ENCODE measurements at places on chromosomes 4 and X. TPM values are rescaled to one million over a fixed set of nuclear protein-coding genes. Genes with fewer than 3 reads are reported as not detected.
A peak's percentile ranks its signal among the peaks of the same experiment; 100 is the strongest.

The MBTPS2 gene
- 21.1 TPM for total RNA-seq

- no peak overlapping the region for H3K4me3 ChIP-seq
- H3K36me3 ChIP-seq, result no peaks in the 10 kb centered on the region
- no peaks in the 10 kb centered on the region for H3K27me3 ChIP-seq
- no peak overlapping the region for H3K27ac ChIP-seq
- no peak for DNase-seq
- no peaks in the 10 kb centered on the region for H3K4me1 ChIP-seq
These were observed 89.0 kb downstream of the COMMD8 start for GRCh38 chr4:47374477-47374876.

The CXCL1 gene
- 0.74 TPM for total RNA-seq

The AREG gene
- 1.7 TPM for total RNA-seq

The ABCG2 gene
- total RNA-seq, result 0.82 TPM

GRCh38 chr4:183797445-183798300 lies 107.4 kb upstream of the STOX2 start:
- H3K4me1 ChIP-seq, result peaks cover 38% of the 10 kb centered on the region
- H3K27me3 ChIP-seq, result no peaks in the 10 kb centered on the region
- peak overlapping the region; percentile 71 for H3K27ac ChIP-seq
- peak overlapping the region; percentile 71 for H3K4me3 ChIP-seq

GRCh38 chr4:114028071-114028470 lies 48.6 kb upstream of the ARSJ start:
- H3K4me1 ChIP-seq, result no peaks in the 10 kb centered on the region
- H3K36me3 ChIP-seq, result no peaks in the 10 kb centered on the region
- no peak for DNase-seq
- no peaks in the 10 kb centered on the region for H3K27me3 ChIP-seq
- H3K27ac ChIP-seq, result no peak overlapping the region

The FHDC1 gene
- total RNA-seq, result 4.2 TPM

The CLCN4 gene
- total RNA-seq, result 5.7 TPM

The SASH3 gene
- total RNA-seq, result not detected

DNA sequence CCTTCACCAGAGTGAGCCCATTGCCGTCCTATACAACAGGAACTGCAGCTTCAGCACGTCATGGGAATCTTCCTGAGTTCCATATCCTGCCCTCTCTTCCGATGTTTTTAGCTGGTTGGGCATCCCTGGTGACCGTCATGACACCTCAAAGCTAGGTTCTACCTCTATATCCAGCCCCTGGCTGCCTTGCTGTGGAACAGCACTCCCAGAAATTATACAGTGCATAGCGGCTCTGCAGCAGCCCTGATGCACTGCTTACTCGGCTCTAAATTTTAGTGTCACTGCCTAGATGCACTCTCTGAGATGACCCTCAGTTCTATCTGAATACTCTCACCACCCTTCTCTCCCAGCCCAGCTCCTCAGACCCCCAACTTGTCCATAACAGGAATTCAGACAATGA lies 44.3 kb downstream of the ARHGEF38 start:
- H3K27ac ChIP-seq, result no peak overlapping the region
- no peaks in the 10 kb centered on the region for H3K36me3 ChIP-seq
- DNase-seq, result no peak
- no peak overlapping the region for H3K4me3 ChIP-seq
- H3K4me1 ChIP-seq, result peaks cover 22% of the 10 kb centered on the region

GRCh38 chrX:105648732-105649131 lies 173.6 kb upstream of the NRK start:
- H3K27me3 ChIP-seq, result no peaks in the 10 kb centered on the region
- no peak overlapping the region for H3K27ac ChIP-seq
- no peak for DNase-seq
- no peaks in the 10 kb centered on the region for H3K4me1 ChIP-seq
- no peaks in the 10 kb centered on the region for H3K36me3 ChIP-seq
- H3K4me3 ChIP-seq, result no peak overlapping the region

The HGFAC gene
- total RNA-seq, result 2.5 TPM

- H3K36me3 ChIP-seq, result no peaks in the 10 kb centered on the region
- H3K27ac ChIP-seq, result no peak overlapping the region
- H3K4me3 ChIP-seq, result no peak overlapping the region
- no peak for DNase-seq
- H3K4me1 ChIP-seq, result no peaks in the 10 kb centered on the region
- no peaks in the 10 kb centered on the region for H3K27me3 ChIP-seq
These were observed 203.8 kb upstream of the HS3ST1 start for GRCh38 chr4:11632483-11632882.

DNA sequence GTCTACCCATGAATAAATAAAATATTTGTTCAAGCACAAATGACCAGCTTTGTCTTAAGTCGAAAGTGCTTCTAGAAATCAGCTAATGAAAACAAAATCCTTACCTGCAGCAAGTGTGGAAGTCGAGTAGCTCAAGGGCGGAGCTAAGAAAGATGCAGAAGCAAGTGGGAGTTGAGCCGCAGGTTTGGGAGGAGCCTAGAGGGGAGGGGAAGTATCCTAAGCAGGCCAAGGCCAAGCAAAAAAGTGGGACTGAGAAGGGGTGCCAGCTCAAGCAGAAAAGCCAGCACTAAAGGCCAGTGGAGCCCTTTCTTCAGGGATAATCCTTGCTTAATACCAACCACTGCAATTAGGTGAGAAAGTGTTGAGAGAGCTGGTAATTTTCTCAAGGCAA lies 60.8 kb downstream of the DLG3 start:
- H3K27ac ChIP-seq, result no peak overlapping the region
- peaks cover 7% of the 10 kb centered on the region for H3K4me1 ChIP-seq
- no peak overlapping the region for H3K4me3 ChIP-seq
- peaks cover 8% of the 10 kb centered on the region for H3K36me3 ChIP-seq
- no peak for DNase-seq

The STPG2 gene
- 0.85 TPM for total RNA-seq

DNA sequence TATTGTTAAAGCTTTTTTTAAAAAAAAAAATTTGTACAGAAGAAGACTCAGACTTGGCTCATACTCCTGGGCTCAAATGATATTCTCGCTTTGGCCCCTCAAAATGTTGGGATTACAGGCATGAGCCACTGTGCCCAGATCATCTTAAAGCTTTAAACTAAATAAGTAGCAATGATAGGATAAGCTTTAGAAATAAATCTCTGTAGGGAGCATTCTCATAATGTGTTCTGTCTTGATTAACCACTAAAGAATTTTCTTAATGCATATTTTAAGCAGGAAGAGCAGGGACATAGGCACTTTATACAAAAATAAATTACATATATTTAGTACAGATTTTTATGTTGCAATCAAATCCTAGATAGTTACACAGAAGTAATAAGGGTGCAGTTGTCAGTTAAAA lies 667.2 kb downstream of the GRID2 start:
- peaks cover 7% of the 10 kb centered on the region for H3K4me1 ChIP-seq
- DNase-seq, result no peak
- no peaks in the 10 kb centered on the region for H3K27me3 ChIP-seq
- no peak overlapping the region for H3K27ac ChIP-seq

DNA sequence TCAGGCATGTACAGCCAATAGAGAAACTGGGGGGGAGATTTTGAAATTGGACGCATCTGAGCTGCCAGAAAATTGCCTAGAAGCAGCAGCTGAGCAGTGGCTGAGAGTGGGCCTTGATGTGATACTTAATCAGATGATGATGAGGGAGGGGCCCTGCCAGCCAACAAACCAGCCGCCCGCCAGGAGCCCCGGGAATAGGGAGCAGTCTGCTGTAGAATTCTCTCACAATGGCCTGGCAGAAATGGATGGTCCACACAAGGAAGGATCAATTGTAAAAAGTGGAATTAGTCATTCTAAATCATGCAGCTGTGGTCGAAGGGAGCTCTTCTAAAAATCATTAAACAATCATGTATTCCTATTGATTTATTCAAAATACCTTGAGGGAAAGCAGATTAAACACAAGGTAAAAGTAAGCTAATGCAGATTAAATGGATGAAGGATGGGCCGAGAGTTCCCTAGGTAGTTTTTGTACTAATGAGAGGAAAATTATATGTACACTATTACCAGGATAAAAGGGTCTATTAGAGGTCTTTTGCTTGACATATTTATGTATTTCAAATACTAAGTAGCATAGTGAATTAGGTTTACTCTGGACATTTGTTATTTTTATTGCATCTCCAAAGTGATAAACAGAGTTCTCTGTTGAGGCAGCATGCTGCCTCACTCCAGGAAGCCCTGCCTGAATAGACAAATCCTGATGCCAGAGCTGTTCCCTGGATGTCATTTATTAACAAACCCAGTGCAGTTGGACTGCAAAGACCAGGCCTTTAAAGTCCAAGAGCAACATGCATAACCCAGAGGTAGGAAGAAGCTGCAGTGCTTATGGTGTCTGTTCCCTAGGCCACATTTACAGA lies 91.3 kb downstream of the NKX6-1 start:
- DNase-seq, result no peak
- H3K36me3 ChIP-seq, result no peaks in the 10 kb centered on the region
- H3K27ac ChIP-seq, result no peak overlapping the region
- no peaks in the 10 kb centered on the region for H3K4me1 ChIP-seq
- no peak overlapping the region for H3K4me3 ChIP-seq
- peaks cover 46% of the 10 kb centered on the region for H3K27me3 ChIP-seq

DNA sequence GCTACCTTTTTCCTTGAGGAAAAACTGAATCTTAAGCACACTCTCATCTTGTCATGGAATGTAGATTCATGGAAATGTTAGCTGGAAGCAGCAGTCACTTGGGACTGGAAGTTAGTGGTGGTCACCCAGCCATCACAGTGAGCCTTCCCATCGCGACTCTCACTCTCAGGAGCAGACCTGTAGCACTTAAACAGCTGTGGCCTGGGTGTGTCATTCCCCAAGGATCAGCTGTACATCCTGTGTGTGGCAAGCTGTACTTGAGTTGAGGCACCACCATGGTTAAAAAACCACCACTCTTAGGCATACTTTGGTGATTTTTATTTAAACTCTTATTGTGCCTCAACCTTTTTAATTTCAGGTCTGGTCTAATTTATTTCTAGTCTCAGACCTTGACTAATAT lies 46.7 kb downstream of the JADE1 start:
- H3K36me3 ChIP-seq, result peaks cover 30% of the 10 kb centered on the region
- no peak for DNase-seq
- peaks cover 17% of the 10 kb centered on the region for H3K4me1 ChIP-seq
- no peak overlapping the region for H3K4me3 ChIP-seq
- H3K27me3 ChIP-seq, result no peaks in the 10 kb centered on the region
- no peak overlapping the region for H3K27ac ChIP-seq

DNA sequence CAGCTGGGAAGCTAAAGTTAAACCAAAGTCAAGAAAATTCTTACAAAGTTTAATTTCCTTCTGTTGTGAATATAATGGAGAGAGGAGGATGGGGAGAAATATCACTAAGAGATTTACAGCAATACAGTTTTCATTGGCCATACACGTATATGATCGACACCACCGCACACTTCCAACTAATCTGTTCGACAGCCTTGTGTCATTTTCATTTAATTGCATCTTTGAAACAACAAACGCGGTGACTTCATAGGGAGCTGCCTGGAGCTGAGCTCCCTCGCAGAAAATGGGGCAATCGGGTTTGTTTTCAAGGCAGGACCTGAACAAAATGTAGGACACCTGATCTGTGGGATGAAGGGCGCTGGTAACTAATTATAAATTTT lies 1.3 kb downstream of the PTPN13 start:
- no peaks in the 10 kb centered on the region for H3K27me3 ChIP-seq
- DNase-seq, result no peak
- no peaks in the 10 kb centered on the region for H3K36me3 ChIP-seq
- H3K4me3 ChIP-seq, result peak overlapping the region; percentile 90

The PITX2 gene
- total RNA-seq, result 95.5 TPM

All from mesothelial cell of epicardium (in vitro differentiated cells).